Left lung (tissue), 14 donors: ENCODE measurements at places on chromosomes 11 and 22.

DNA sequence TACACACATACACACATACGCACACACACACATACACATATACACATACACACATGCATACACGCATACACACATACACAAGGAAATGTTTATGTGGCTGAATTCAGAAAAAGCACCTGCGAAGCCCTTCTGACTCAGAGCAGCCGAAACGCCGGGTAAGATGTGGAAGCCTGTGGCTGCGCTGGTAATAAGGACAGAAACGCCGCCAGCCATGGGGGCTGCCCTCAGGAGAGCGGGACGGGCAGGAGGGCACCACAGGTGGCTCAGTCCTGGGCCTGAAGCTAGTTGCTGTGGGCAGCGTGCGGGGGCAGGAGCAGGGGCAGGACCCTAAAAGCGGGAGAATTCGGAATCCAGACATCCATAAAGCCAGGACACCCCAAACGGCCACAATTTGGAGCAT is 378.3 kb downstream of the BRD1 start:
- H3K36me3 ChIP-seq, result no peaks in the 10 kb centered on the region
- DNase-seq, result no peak
- H3K4me1 ChIP-seq, result no peaks in the 10 kb centered on the region
- H3K27ac ChIP-seq, result no peak overlapping the region
- H3K4me3 ChIP-seq, result no peak overlapping the region

DNA sequence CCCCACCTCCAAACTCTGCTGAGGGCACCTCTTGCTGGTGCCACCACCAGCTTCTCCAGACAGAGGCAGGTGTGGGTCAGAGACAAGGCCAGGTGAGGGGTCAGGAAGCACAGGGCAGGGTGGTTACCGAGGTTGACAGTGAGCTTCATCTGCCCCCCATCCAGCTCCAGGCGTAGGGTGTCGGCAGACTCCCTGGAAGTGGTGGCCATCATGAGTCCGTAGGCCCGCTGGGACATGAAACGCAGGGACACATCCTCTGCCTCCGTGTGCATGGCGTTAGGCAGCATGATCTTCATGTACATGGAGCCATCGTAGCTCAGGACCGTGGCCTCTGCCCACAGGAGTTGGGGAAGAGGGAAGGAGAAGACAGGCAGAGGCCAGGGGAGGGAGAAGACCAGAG is 62.8 kb downstream of the NRXN2 start:
- peaks cover 6% of the 10 kb centered on the region for H3K27me3 ChIP-seq
- no peak for DNase-seq
- no peaks in the 10 kb centered on the region for H3K36me3 ChIP-seq
- H3K4me3 ChIP-seq, result no peak overlapping the region

GRCh38 chr11:125167954-125168835 is 3.6 kb downstream of the PKNOX2 start:
- no peak overlapping the region for H3K4me3 ChIP-seq
- peak overlapping the region; percentile 18 for H3K27ac ChIP-seq
- no peaks in the 10 kb centered on the region for H3K4me1 ChIP-seq
- DNase-seq, result peak; percentile 25

DNA sequence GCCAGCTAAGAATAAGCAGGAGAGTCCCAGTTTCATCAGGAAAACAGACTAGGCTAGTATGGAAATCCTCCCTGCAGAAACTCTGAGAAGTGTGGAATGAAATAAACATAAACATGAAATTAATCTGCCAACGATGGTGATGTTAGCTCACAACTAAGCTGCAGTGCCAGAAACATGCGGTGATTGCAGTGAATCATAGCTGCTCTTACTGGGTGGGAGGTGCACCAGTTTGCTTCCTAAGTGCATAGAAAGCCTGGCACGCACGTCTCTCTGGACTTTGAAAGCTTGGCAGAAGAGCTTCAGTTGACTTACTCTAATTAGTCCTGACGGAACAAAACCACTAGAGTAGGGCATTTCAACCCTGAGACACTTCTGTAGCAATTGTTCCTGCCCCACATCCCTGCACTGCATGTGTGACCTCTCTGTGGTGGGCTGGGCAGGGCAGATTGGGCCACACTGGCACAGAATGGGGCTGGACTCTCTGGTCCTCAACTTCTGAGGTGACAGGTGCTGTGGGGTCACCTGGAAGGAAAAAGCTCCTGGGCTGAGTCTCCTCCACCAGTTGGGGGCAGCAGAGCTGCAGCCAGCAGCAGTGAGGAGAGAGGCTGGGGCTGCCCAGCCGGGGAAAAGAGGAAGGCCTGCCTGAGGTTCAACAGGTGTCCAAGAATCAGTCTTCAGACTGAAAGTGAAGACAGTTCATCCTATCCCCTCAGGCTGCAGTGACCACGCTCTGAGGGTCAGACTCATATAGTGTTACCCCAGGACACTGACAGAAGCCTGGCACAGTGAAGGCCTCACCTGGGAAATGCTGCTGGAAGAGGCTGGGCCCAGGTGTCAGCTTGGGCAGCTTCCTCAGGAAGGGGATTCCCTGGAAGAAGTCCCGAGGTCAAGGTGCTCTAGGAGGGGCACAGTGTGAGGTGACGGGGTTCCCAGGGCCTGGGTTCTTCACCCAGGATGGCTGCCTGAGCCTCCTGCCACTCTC is 40.5 kb downstream of the GGTLC2 start:
- H3K4me1 ChIP-seq, result no peaks in the 10 kb centered on the region
- no peaks in the 10 kb centered on the region for H3K36me3 ChIP-seq
- no peak overlapping the region for H3K27ac ChIP-seq
- peak; percentile 9 for DNase-seq
- no peak overlapping the region for H3K4me3 ChIP-seq

GRCh38 chr22:22316589-22316988 is 72.0 kb downstream of the VPREB1 start:
- H3K36me3 ChIP-seq, result no peaks in the 10 kb centered on the region
- H3K4me1 ChIP-seq, result no peaks in the 10 kb centered on the region
- no peak for DNase-seq

GRCh38 chr11:128687321-128687720 is 6.6 kb upstream of the FLI1 start:
- peaks cover 81% of the 10 kb centered on the region for H3K27me3 ChIP-seq
- no peak for DNase-seq
- peak overlapping the region; percentile 34 for H3K4me3 ChIP-seq
- peaks cover 67% of the 10 kb centered on the region for H3K4me1 ChIP-seq
- no peaks in the 10 kb centered on the region for H3K36me3 ChIP-seq
- H3K27ac ChIP-seq, result no peak overlapping the region

GRCh38 chr11:11502263-11502861 is 119.4 kb downstream of the GALNT18 start:
- no peaks in the 10 kb centered on the region for H3K36me3 ChIP-seq
- peaks cover 8% of the 10 kb centered on the region for H3K4me1 ChIP-seq
- peak overlapping the region; percentile 10 for H3K27ac ChIP-seq
- DNase-seq, result no peak
